Stimulated activated effector memory CD8-positive, alpha-beta T cell treated with anti-CD3 and anti-CD28 coated beads, Interleukin-12 subunit alpha, Interleukin-12 subunit beta, amount 100 ng/mL, for 72 hours (primary cell): ENCODE measurements at places on chromosomes 4 and X.

GRCh38 chr4:123930996-123931395 lies 534.4 kb downstream of the SPRY1 start:
- DNase-seq: no peak

DNA sequence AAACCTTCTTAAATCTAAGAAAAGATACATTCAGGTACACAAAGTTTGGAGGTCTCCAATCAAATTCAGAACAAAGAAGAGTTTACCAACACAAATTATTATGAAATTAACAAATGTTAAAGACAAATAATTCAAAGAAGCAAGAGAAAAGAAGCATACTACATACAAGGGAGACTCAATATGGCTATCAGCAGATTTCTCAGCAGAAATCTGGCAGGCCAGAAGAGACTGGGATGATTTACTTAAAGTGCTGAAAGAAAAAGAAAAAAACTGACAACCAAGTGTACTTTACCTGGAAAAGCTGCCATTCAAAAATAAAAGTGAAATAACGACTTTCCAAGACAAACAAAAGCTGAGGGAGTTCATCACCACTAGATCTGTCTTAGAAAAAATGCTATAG lies 64.4 kb upstream of the HTR2C start:
- DNase-seq: no peak

DNA sequence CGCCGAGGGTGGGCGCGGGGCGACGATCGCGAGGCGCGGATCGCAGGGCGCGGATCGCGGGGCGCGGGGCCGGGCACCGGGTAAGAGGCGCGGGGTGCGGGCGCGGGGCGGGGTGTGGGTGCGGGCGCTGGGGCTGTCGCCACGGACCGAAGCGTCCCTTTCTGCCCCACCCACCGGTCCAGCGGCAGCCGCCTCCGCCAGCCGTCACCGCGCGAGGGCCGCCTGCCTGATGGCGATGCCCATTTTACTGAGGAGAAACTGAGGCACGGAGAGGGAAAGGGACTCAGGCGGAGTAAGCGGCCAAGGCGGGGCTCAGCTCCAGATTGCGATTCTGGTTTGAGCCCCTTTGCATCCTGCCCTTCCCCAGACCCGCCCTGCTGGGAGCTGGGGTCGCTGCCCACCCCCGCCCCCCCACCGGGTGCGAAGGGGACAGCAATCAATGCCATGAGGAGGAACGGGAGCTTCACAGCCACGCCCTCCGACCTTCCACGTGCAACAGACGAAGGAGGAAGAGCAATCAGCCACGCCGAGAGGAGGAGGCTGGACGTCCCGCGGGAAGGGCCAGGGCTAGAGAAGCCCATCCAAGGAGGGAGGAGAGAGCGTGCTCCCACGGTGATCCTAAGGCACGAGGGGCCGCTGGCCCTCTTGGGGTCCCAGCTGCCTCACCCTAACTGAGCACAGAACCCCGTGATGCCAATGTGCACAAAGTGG lies 10.9 kb upstream of the MAN2B2 start:
- DNase-seq: no peak

GRCh38 chrX:53481093-53481492 lies 46.9 kb upstream of the HSD17B10 start:
- no peak for DNase-seq

DNA sequence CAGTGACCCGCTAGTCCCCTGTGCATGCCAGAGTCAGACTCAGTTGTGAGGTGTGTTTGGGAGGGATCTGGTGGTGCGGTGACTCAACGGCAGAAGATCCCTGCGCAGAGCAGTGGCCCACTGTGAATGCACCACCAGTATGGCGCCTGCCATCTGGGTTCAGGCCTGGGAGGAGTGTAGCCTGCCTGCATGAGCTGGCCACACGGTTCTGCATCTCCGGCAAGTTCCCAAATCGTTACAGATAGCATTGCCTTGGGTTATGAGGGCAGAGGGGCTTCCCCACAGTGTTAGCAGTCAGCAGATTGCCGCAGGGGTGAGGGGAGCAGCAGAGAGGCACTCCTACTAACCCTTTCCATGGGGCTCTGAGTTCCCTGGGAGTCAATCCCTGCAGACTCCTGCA lies 629.6 kb downstream of the TLL1 start:
- DNase-seq: no peak

DNA sequence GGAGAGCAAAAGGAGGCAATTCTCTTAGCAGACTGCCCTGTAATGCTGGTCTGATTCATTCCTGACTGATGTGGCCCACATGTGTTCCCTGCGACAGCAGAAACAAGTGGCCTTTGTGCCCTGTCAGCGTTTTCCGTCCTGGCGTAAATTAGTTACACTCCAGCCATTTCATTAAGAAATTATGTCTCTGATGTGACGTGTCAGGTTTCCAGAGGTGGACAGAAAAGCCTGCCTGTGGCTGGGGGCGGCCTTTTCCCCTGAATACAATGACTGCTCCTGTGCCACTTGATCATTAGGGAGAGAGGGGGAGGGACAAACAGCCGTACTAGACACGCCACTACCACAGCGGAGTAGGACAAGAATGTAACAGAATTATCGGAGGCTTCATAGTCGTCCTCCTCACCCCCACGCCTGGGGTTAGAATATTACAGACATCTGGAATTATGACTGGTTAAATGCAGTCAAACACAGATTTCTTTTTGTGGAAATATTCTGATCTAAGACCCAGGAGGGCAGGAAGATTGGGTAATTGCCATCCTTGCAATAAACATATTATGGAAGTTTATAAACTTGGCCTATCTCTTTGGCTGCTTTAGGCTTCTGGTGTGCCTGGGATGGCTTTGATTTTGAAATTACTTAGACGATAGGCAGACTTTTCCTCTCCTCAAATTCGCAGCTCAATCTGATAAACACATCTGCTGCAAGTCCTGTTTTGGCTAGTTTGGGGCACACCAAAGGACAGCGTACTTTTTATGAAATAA lies 146.2 kb upstream of the BCOR start:
- no peak for DNase-seq

DNA sequence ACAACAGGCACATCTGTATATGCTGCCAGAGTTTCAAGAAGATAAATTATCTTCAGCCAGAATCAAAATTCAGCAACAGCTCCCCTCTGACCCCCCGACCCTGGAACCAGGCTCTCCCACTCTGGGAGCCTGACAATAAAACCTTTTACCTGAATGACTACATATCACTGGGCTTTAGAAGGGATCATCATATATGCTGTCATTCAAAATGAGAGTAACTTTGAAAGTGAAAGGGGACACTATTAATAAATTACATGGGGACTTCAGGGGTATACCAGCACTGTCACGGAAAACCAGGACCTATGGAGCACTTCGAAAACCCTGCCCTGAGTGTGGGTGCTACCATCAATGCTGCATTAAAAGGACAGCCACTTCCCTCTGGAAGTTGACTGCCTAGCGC lies 26.2 kb downstream of the TSPAN5 start:
- DNase-seq: no peak

GRCh38 chrX:78102091-78102490 lies 2.0 kb upstream of the PGK1 start:
- DNase-seq: no peak

DNA sequence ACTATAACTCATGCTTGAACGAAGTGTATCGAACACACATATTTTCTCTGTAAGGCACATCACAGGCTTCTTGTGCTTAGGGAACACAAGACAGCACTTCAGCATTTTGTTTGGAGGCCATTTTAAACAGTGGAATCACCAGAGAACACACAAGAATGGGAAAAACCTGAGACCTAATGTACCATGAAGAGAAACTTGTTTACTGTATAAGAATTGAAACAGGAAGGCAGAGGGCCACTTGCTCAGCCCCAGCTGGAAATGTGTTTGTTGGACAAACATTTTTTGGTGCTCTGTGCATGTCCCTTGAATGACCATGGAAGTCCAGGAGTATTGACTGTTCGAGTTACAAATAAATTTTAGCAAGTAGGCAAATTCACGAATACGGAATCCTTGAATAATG lies 47.5 kb downstream of the RAPGEF2 start:
- no peak for DNase-seq

DNA sequence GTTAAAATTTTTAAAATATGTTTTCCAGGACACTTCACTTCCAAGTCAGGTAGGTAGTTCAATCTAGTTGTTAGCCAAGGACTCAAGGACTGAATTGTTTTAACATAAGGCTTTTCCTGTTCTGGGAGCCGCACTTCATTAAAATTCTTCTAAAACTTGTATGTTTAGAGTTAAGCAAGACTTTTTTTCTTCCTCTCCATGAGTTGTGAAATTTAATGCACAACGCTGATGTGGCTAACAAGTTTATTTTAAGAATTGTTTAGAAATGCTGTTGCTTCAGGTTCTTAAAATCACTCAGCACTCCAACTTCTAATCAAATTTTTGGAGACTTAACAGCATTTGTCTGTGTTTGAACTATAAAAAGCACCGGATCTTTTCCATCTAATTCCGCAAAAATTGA lies 49.7 kb downstream of the XIAP start:
- DNase-seq: no peak

DNA sequence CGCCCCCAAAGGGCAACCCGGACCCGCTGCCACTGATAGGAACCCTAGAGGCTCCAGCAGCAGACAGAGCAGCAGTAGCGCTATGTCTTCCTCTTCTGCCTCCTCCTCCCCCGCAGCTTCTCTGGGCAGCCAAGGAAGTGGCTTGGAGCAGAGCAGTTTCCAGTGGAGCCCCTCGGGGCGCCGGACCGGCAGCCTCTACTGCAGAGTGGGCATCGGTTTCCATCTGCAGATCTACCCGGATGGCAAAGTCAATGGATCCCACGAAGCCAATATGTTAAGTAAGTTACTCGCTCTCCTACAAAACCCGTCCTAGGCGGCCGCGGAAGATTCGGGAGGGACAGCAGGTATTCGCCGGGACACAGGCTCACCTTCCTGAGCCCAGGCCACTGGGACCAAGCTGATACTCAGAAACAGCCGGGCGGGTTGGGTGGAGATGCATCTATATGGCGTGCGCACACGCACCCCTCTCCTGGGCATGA lies 477 bp downstream of the FGF5 start:
- no peak for DNase-seq

GRCh38 chrX:152306331-152306730 lies 144.8 kb downstream of the GABRA3 start:
- no peak for DNase-seq

GRCh38 chr4:8754634-8755589 lies 116.7 kb downstream of the HMX1 start:
- DNase-seq: no peak

DNA sequence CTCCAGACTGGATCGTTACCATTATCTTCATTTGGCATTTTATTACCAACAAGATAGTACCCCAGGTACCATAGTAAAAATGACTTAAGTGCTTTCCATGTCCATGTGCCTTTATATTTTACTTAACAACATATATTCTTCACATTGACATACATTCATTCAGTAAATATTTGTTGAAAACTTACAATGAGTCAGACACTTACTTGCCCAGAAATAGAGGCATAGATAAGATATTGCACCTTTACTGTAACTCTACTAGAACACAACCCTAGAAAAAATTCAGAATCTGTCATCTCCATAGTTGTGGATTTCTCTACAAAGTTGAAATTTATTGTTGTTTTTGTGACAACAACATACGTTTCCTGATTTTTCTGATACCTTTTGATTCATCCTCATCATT lies 640.6 kb downstream of the RPA4 start:
- DNase-seq: no peak

DNA sequence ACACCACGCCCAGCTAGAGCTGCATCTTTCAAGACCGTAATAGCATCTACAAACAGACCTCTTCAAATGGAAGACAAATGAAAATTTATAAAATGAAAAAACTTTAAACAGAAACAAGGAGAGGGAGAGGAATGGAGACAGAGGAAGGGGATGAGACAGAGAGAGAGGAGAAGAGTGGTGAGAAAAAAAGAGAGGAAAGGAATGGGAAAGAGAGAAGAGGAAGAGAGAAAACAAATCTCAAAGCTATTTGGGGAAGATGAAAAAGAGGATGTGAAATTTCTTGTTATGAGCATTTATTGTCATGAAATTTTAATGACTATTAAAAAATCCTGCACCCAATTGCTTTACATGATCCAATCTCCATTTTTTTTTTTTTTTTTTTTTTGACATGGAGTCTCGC lies 726.9 kb downstream of the GRID2 start:
- no peak for DNase-seq

- DNase-seq: no peak
Measured at GRCh38 chrX:48908600-48908999, 2.8 kb downstream of the SLC35A2 start.

GRCh38 chrX:69951753-69952152 lies 98.0 kb downstream of the AWAT2 start:
- DNase-seq: no peak

DNA sequence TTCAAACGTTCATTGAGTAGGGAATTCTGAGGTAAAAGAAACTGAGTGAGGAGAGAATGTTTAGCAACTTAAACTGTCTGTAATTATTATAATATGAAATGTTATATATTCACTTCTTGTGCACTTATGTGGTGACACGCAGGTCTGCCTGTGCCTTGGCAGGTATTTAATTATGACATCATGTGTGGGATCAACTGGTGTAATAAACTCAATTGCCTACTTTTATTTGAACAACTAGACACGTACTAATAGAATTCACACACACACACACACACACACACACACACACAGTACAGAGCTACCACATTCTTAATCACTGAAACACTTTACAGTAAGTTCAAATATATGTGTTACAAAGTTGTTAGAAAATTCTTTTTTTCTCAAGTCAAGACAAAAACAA lies 20.7 kb upstream of the SLC25A31 start:
- DNase-seq: no peak

DNA sequence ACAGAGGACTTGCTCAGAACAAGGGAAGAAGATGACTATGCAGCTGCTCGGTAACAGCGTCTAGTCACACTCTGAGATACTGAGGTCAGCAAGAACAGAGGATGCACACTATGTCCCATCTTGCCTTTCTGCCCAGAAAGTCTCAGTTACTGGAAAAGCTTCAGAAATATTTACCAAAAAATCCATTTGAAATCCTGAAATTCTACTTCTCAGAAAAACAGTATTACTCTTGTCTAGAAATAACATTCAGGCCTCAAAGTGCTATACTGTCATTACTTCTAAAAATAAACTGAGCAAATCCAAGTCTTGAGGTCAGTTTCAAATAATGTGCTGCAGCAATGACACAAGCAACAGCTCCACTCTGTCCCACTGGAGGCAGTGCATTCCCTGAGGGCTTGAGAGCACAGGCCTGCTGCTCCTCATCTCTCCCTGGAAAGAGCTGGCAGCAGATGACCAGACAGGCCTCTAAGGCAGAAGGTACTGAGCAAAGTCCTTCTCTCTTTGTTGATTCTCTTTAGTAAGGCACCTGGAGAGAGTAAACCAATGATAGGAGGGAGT lies 76.9 kb downstream of the CAMK2D start:
- no peak for DNase-seq

- peak; percentile 86 for DNase-seq
Measured at GRCh38 chr4:973431-974397, at the start of gene DGKQ. TSS of gene DGKQ (minus strand) at chr4:973569. CDS start at chr4:973482, 87 bp downstream.

- DNase-seq: no peak
Measured at GRCh38 chr4:115575851-115576250, 462.4 kb upstream of the NDST4 start.
